ENCODE measurements at places on chromosomes 3 and 15.

DNA sequence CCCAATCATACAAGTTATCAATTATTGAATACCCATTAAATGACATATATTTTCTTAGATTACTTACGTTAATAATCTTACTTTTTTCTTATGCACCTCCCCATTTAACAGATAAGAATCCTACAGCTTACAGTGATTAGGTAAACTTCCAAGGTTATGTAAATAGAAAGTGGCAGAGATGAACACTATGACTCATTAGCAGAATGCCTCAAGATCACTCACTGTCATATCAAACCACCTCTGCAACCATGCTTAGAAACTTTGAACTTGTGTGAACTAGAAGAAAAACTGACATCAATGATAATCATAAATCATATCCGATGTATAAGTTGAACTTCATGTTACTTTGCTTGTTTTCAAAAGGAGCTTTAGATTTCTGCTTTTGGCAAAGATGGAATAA is 911.6 kb upstream of the ARPP21 start:
- DNase-seq, result no peak

DNA sequence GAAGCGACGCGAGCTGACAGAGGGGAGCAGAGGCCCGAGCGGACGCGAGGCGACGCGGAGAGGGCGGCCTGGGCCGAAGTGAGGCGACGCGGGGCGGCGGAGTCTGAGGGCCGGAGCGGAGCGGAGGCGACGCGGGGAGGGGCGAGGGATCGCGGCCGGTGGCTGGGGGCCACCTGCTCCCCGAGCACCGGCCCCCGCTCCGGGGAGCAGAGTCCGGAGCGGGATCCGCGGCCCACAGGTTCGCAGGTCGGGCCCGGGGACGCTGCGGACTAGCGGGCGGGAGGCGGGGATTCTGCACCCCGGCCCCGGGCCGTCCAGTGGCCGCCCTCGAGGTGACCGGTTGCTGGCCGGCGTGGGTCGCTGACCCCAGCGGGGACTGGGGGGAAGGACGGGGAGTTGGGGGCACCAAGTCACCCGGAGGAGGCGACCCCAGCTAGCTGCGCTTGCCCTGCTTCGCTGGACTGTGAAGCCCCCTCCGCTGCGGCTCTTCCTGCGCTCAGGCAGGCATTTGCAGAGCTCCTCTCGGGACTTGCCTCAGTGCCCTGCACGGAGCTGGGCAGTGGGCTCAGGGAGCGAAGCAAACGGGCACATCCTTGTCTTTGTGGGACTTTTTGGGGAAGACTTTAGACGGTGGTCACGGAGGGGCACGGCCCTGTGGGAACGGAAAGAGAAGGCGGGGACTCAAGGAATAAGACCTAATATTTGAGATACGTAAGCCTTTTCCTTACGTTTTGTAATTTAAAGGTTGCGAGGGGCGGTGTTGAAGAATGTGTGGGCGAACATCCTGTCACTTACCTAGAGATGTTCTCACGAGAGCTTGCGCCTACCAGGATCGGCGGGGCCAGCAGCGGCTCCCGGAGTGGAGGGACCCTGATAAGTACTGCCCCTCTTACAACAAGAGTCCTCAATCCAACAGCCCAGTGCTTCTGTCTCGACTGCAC is 566 bp downstream of the HMCES start:
- DNase-seq, result peak; percentile 58

DNA sequence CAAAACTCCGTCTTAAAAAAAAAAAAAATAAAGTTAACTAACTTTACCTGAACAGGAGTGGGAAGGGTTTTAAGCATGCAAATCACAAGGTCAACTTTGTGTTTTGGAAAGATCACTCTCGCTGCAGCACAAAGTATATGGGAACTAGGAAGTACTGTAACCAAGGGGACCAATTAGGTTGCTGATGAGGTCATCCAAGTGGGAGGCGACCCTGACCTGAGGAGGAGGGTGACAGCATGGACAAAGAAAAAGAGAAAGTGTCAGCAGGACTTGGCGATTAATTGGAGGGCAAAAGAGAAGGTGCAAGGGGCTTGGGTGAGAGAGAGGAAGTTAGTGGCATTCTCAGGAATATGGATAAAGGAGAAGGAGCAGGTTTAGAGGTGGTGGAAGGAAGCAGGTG is 89.5 kb upstream of the ZBED2 start:
- no peak for DNase-seq

- no peak for DNase-seq
Measured at GRCh38 chr3:74630602-74631001, 16.1 kb upstream of the CNTN3 start.

DNA sequence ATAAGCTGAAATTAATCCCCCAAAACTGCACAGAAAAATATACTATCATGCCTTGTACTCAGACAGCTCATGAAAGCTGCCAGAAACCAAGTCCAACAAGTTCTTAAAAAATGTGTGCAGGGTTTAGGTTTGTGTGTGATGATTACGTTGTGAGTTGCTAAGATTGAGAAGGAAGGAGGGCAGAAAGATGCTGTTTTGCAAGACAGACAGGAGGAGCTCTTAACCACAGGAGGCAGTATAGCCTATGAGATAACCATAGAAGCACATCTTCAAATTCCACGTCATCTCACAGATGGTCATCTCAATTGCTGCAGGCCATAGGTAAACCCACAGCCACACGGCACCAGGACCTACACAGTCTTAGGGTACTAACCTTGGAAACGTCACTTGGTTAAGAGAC is 191.9 kb downstream of the STT3B start:
- peak; percentile 10 for DNase-seq

- DNase-seq, result peak; percentile 73
Measured at GRCh38 chr3:183560607-183561006, 5.1 kb upstream of the KLHL6 start.

DNA sequence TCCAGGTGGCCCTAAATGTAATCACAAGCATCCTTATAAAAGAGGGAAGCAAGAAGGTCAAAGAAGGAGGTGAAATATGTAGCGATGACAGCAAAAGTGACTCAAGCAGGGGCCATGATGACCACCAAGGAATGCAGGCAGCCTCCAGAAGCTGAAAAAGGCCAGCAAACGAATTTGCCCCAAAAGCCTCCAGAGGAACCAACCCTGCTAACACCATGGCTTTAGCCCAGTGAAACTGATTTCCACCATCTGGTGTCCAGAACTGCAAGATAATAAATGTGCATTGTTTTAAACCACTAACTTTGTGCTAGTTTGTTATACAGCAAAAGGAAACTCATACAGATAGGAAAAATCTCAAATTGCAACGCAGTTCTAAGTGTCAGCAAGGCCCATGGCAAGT is 23.0 kb upstream of the RBSN start:
- no peak for DNase-seq

DNA sequence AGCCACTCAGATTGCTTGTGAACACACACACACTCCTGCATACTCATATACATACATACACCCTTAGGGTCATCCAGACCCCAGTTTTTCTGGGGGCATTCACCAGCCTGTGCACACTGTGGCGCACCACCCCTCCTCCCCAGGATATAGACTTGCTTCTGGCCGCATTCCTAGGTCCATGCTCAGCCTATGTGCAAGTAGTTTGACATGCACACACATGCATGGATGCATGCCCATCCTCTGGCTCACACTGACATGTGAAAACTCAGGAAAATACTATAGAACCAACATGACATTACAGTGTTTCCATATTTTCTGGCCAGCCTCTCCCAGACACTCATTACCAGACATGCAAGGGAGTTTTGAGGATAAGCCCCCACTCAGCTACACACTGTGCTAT is 79.3 kb upstream of the POLG start:
- no peak for DNase-seq

- DNase-seq, result no peak
Measured at GRCh38 chr15:72685301-72685924, 569 bp downstream of the HIGD2B start.

- no peak for DNase-seq
Measured at GRCh38 chr15:78695046-78695671, 54.1 kb upstream of the CHRNB4 start.

DNA sequence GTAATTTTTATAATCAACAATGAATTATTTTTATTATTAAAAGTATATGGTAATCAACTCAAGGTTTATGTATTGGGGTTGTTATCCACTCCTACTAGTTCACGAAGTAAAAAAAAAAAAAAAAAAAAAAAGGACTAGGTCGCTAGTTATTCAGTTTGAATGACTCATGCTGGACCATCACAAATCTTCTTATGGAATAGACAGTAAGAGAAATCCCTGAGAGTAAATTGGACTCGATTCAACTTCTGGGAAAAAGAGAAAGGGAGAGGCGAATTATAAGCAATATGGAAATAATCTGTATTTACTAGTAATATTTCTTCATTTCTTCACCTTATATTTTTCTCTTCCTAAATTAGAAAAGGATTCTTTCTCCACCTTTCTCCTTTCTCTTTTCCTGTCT is 2.0 kb downstream of the MYEF2 start:
- no peak for DNase-seq

DNA sequence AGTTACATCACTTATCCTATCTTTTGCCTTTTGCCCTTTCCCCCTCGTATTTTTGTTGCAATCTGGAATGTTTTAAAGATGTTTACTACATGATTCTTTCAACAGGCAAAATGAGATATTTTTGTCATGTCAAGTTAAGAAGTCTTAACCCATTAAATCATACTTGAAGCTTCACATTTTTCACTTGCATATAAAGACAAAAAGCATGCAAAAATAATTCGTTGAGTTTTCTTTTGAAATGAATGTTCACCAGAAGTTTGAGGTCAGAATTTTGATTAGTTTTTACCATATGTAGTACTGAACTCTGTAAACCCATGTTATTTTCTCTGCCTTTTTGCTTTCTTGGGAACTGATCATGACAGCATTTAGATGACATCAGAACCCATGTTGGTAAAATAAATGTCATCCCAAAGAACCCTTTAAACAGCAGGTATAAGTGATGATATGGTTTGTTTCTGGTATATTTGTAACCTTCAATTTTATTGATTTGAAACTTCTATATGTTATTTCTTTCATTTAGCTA is 188.5 kb downstream of the GHSR start:
- no peak for DNase-seq

- DNase-seq, result no peak
Measured at GRCh38 chr3:188294823-188295487, 141.0 kb downstream of the LPP start.

DNA sequence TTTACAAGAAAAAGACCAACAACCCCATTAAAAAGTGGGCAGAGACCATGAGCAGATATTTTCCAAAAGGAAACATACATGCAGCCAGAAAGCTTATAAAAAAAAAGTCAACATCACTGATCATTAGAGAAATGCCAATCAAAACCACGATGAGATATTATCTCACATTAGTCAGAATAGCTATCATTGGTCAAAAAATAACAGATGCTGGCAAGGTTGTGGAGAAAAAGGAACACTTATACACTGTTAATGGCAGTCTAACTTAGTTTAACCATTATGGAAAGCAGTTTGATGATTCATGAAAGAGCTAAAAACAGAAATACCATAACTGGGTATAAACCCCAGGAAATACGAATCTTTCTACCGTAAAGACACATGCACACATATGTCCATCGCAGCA is 76.3 kb downstream of the SUCNR1 start:
- no peak for DNase-seq

GRCh38 chr15:42955518-42955917 is 34.9 kb upstream of the TTBK2 start:
- DNase-seq, result no peak

DNA sequence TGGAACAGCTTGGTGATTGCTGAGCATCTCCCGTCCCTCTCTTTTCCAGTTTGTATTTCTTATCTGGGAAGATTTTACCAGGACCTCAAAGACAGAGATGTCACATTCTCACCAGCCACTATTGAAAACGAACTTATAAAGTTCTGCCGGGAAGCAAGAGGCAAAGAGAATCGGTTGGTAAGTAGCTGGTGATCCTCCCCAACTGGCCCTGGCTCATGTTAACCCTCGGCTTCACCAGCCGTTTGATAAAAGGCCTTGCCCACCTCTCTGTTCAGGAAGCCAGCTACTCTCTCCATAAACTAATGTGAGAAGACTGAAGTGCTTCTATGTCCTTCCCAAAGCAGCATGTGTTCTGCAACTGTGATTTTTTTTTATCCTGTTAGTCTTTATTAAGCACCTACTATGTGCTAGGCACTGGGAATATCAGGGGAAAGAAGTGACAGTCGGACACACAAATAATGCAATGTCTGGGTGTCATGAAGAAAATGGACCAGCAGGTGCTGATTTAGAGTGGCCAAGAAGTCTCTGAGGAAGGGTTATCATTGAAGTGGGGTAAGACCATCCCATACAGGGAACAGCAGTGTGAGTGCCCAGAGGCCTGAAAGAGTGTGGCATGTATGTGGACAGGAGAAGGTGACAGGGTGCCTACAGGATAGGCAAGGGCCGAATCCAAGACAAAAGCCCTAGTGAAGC is 1.2 kb downstream of the MANF start:
- peak; percentile 23 for DNase-seq

DNA sequence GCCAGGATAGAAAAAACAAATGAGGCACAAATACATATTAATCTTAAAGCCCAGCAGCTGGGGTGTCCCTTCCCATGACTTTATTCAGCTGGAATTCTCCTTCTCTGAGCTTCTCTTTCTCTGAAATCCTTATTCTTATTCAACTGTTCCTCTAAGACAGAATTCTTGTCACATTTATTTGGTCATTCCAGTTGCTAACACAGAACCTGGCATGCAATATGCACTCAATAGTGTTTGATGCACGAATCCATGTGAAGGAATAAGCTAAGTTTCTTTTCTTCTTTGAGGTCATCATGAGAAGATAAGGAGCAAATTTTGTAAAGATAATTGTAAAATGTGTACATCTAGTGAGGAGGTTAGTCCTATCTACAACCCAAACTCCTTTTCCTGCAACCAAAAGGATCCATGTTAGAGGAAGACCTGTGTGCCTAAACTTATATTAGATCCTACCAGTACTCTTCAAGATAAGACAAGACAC is 154.2 kb upstream of the KCNMB2 start:
- no peak for DNase-seq

DNA sequence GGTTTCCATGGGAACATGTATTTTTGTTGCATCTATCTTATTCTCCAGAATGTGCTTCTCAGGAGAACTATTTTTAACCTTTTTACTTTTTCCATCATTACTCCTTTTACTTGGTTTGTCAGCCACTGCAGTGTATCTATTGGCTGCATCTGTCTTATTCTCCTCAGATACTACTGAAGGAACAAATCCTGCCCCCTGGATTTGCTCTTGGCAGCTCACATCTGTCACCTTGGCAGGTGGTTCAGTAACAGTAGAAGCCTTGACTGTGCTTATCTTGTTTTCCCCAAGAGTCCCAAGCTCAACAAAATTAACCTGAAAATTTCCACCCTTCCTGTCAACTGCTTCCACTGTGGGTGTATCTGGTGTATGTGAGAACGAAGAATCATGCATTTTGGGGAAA is 106.0 kb downstream of the MAP4 start:
- no peak for DNase-seq

DNA sequence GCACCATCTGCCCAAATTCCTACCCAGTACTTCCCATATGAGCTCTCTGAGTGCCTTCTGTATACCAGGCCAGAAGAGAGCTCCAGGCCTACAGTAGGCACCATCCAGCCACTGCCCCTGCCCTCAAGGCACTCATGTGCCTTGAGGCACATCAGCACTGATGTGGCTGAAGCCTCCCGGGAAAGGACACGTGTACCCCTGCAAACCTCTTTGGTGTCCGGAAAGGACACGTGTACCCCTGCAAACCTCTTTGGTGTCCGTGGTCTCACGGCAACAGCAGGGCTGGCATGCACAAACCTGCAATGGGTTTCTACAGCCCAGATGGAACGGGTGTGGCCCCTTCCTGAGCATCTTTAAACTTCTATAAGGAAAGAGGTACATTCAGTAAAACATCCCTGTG is 209.4 kb upstream of the IGF1R start:
- DNase-seq, result no peak

Data from hematopoietic multipotent progenitor cell treated with erythropoietin and hydrocortisone succinate and interleukin-3 and kit ligand, for 8 days (in vitro differentiated cells).